ENCODE measurements at places on chromosomes 4 and X. TPM values are rescaled to one million over a fixed set of nuclear protein-coding genes. Genes with fewer than 3 reads are reported as not detected.

- peak; percentile 64 for DNase-seq
These were observed 94.9 kb upstream of the TBC1D9 start for GRCh38 chr4:140851032-140851636.

DNA sequence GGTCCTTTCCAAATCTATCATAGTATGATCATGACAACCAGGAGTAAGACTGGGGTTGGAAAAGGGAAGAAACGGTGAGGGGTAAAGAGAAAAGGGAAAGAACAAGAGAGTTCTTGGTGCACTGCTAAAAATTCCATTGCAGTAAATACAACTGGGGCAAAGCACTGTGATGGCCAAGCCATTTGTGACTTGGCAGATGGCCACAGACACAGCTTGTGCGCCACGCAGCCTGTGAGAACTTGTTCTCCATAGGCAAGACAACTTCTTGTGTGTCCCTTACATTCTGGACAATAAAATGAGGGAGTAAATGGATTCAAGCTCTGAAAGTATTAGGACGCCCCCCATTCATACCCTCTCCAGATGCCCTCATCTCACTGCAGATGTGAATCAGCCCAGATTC is 10.9 kb downstream of the MFAP3L start:
- peak; percentile 56 for DNase-seq

The GLRA3 gene
- total RNA-seq, result not detected

DNA sequence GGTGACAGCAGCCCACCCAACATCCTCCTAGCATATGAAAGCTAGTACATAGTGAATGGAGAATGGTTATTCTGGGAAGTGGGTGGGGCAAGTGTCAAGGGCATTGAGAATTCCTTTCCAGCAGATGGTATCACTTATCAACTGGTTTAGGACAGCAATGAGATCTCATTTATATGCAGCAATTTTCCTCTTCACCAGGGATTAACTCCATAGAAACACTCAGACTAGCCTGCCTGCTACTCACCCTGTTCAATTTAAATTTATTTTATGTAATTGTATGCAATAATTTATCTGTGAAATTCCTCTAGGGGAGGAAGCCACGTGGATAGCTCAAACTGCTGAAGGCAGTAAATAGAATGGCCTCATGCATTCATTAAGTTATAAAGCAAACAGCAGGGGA is 101.6 kb upstream of the MID1IP1 start:
- DNase-seq, result no peak

GRCh38 chr4:1674682-1675081 is 9.4 kb downstream of the FAM53A start:
- no peak for DNase-seq

The ANXA10 gene
- total RNA-seq, result 36.3 TPM

DNA sequence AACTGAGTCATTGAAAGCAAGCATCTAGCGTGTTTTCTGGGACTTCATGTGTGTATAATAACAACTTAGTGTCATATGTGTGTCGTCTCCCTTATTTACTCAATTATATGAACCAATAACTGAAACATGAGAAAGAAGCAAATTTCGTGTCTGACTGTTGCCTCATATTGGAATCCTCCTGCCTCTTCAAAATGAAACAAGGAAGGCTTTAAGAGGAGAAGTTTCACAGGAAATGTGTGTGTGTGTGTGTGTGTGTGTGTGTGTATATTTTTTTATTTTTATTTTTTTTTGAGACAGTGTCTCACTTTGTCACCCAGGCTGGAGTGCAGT is 145.8 kb upstream of the SFRP2 start:
- no peak for DNase-seq
